Kidney (tissue), 22 donors: ENCODE measurements at places on chromosomes 7 and 10.

- DNase-seq: no peak
- no peak overlapping the region for H3K4me3 ChIP-seq
- H3K4me1 ChIP-seq: peaks cover 6% of the 10 kb centered on the region
- H3K27ac ChIP-seq: no peak overlapping the region
- H3K27me3 ChIP-seq: no peaks in the 10 kb centered on the region
- no peaks in the 10 kb centered on the region for H3K36me3 ChIP-seq
Observed at GRCh38 chr10:102327002-102327401, 68.5 kb upstream of the NFKB2 start.

- H3K27me3 ChIP-seq: no peaks in the 10 kb centered on the region
- H3K4me1 ChIP-seq: no peaks in the 10 kb centered on the region
- H3K36me3 ChIP-seq: no peaks in the 10 kb centered on the region
- H3K27ac ChIP-seq: no peak overlapping the region
Observed at GRCh38 chr7:139034336-139034735, 1.5 kb downstream of the ZC3HAV1L start.

DNA sequence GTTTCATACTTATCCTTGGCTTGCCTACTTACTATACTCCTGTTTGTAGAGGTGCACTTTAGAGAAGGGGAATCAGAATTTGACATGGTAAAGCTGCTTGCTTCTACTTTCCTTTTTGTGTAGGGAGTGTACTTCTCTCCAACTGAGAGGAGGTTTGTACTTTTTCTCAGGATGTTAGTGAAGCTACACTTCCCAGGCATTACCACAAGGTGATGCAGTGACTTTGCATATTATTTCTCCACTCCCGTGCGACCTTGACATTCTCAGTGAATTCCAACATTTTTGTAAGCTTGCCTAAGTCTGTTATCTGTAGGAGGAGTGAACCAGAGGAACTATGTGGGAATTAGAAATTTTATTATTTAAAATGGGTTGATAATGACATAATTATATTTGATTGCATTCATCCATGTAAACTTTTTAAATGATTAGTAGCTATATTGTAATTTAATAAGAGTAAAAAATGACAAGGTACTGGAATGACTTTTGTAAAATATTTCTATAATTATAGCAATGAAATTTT is 5.2 kb downstream of the TAX1BP1 start:
- H3K36me3 ChIP-seq: no peaks in the 10 kb centered on the region
- H3K4me3 ChIP-seq: no peak overlapping the region
- DNase-seq: peak; percentile 22
- H3K27me3 ChIP-seq: no peaks in the 10 kb centered on the region

DNA sequence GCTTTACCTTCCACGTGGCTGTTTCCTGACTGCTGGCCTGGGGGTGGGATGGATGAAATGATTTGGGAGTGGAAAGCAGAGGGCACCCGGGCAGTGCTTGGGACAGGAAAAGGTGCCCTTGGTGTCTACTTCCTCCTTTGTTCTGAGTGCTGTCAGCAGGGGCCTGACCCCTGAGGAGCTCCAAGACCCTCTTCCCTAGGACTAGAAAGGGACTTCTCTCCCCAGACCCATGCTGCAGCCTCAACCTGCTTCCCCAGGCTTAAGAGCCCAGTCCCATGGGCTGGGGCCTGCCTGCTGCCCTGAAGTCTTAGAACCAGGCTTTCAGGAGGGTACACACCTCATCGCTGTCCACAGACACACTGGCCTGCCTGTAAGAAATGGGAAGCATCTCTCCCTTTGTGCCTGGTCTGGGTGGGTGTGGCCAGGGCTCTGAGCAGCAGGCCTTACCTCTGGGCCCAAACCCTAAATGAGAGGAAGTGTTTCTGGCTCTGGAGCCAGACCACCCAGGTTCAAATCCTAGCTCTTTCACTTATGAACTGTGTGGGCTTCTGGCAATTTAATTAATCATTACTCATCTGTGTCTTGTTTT is 12.9 kb downstream of the CDH23 start:
- DNase-seq: peak; percentile 19
- H3K27me3 ChIP-seq: no peaks in the 10 kb centered on the region
- no peaks in the 10 kb centered on the region for H3K36me3 ChIP-seq
- H3K4me3 ChIP-seq: no peak overlapping the region
- H3K4me1 ChIP-seq: no peaks in the 10 kb centered on the region

GRCh38 chr7:41328131-41328530 is 374.8 kb downstream of the INHBA start:
- H3K4me3 ChIP-seq: no peak overlapping the region
- H3K27me3 ChIP-seq: no peaks in the 10 kb centered on the region
- no peaks in the 10 kb centered on the region for H3K36me3 ChIP-seq
- H3K27ac ChIP-seq: no peak overlapping the region
- H3K4me1 ChIP-seq: no peaks in the 10 kb centered on the region

DNA sequence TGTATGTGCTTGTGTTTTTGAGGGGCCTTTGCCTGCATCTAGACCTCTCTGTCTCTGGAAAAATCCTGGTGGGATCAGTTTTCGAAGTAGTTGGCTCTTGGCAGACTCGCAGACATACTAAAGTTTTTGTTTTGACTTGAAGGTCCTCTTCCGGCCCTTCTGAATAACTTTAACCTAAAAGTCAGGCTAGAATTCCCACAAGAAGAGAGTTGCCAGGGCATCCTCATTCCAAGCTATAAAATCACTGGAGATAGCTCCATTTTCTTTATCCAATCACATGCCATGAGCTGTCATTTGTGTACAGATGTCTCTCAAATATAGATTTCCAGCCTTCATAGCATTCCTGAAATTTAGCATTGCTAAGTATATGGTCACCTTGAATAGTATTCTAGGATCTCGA is 967.8 kb downstream of the LRMDA start:
- H3K4me1 ChIP-seq: no peaks in the 10 kb centered on the region
- no peak overlapping the region for H3K27ac ChIP-seq
- H3K4me3 ChIP-seq: no peak overlapping the region
- DNase-seq: no peak

DNA sequence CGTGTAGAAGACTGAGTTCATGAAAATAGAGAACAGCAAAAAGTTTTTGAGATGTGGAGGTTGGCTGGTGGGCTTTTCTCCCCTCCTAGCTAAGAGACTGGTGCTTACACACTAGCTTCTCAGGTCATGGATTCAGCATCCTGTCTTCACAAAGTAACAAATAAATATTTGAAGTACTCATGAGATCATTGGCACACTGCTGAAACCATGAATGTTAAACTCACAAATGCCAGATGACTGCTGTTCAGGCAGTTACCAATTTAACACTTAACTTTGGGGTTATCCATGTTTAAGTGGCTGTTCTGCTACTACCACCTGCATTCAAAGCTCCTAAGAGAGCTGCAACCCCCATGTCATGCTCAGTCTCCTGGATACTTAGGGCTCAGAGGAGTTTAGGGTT is 119.0 kb upstream of the BET1 start:
- no peaks in the 10 kb centered on the region for H3K4me1 ChIP-seq
- H3K27me3 ChIP-seq: no peaks in the 10 kb centered on the region
- no peaks in the 10 kb centered on the region for H3K36me3 ChIP-seq
- DNase-seq: no peak

- no peaks in the 10 kb centered on the region for H3K27me3 ChIP-seq
- H3K27ac ChIP-seq: no peak overlapping the region
- no peak overlapping the region for H3K4me3 ChIP-seq
- H3K4me1 ChIP-seq: no peaks in the 10 kb centered on the region
- H3K36me3 ChIP-seq: no peaks in the 10 kb centered on the region
- DNase-seq: no peak
Observed at GRCh38 chr10:126511917-126512479, 123.7 kb upstream of the ADAM12 start.

DNA sequence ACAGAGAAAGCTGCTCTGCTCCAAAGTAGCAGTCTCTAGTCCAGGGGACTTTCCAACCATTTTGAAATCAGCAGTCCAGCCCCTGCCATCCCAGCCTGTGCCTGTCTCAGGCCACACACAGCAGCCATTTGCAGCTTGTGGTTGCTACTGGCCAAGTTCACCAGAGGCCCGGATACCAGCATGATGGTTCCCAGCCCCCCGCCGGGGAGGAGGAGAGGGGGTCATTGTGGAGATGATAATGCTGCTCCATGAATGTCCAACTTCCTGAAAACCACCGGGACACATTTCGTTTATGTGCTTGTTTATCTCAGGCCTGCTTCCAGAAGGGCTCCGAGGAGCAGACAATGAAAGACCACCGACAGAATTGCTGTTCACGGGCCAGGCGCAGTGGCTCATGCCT is 160.0 kb downstream of the UBE2H start:
- H3K27ac ChIP-seq: no peak overlapping the region
- H3K27me3 ChIP-seq: no peaks in the 10 kb centered on the region
- no peak for DNase-seq
- no peaks in the 10 kb centered on the region for H3K4me1 ChIP-seq
- H3K4me3 ChIP-seq: no peak overlapping the region

- no peak for DNase-seq
- H3K4me3 ChIP-seq: no peak overlapping the region
- no peaks in the 10 kb centered on the region for H3K27me3 ChIP-seq
- no peaks in the 10 kb centered on the region for H3K4me1 ChIP-seq
- no peaks in the 10 kb centered on the region for H3K36me3 ChIP-seq
Observed at GRCh38 chr7:20488850-20489249, 126.6 kb upstream of the ABCB5 start.

DNA sequence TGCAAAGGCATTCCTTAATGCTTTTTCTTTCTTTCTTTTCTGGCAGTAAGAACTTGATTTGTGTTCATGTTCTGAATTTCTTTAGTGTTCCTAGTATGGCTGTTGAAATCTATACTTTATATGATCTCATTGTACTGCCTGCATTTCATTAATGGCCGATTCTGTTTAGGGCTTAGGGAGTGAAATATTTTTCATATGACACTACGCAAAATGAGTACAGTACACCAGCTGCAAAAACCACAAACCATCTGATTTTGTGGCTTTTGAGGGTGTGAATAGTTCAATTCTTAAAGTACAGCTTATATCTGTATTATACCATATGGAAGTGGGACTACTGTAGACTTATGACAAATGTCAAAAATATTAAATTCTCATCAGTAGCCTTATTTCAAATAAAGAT is 69.1 kb upstream of the FOXP2 start:
- no peak overlapping the region for H3K4me3 ChIP-seq
- no peaks in the 10 kb centered on the region for H3K36me3 ChIP-seq
- DNase-seq: no peak
- H3K27me3 ChIP-seq: no peaks in the 10 kb centered on the region
- H3K27ac ChIP-seq: no peak overlapping the region

DNA sequence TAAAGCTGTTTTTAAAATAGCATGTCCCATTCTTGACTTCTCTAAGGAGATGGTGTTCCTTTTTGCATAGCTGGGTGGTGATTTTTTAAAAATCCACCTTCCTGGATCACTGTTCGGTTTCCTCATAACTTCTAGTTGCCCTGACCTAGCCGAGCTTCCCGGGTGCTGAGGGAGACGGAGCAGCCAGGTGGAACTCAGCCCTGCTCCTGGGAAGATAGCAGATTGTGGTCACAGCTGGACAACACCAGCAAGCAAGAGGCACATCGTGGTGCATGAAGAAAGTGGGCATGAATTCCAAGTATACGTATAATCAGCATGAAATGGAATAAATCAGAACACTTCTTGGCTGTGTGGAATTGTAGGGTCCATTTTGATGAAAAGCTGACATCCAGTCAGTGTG is 73.5 kb upstream of the RSU1 start:
- no peaks in the 10 kb centered on the region for H3K27me3 ChIP-seq
- DNase-seq: no peak
- no peaks in the 10 kb centered on the region for H3K4me1 ChIP-seq
- H3K4me3 ChIP-seq: no peak overlapping the region

GRCh38 chr10:70597856-70598815 is 4.4 kb downstream of the PRF1 start:
- no peak overlapping the region for H3K27ac ChIP-seq
- H3K36me3 ChIP-seq: no peaks in the 10 kb centered on the region
